Stimulated activated naive CD8-positive, alpha-beta T cell treated with anti-CD3 and anti-CD28 coated beads, Interleukin-15, amount 100 ng/mL, for 72 hours (primary cell): ENCODE measurements at places on chromosomes 1 and 21.

DNA sequence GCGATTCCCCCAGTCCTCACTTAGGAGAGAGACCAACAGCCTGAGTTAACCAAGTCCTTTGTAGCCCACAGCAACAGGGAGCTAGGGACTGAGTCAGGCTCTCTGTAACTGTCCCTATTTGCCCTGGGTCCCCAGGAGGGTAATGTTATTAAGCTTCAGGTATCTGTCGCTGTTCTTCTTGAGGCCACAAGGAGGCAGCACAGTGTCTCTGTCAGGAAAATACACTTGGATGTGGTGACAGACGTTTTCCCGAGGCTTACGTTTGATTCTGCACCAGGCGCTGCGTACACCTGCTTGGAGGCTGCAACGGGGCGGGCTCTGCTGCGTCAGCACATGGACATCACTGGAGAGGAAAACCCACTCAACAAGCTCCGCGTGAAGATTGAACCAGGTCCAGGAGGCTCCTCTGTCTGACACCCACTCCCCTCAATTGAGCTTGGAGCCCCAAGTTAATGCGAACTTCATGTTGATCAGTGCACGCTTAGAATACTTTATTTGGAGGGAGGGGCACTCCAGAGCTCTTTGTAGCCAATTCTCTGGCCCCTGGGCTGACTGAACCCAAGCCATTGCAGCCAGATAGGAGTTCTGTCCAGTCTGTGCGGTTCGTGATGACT is 10.7 kb upstream of the ELF3 start:
- DNase-seq: peak; percentile 15

- no peak for DNase-seq
These were observed 876 bp downstream of the ALDH9A1 start for GRCh38 chr1:165697491-165697880.

GRCh38 chr1:238052496-238053266 is 162.0 kb upstream of the ZP4 start:
- DNase-seq: no peak

GRCh38 chr1:33893147-33893830 is 29.4 kb downstream of the HMGB4 start:
- no peak for DNase-seq

- no peak for DNase-seq
These were observed 49.1 kb upstream of the CSF3R start for GRCh38 chr1:36531833-36532232.

DNA sequence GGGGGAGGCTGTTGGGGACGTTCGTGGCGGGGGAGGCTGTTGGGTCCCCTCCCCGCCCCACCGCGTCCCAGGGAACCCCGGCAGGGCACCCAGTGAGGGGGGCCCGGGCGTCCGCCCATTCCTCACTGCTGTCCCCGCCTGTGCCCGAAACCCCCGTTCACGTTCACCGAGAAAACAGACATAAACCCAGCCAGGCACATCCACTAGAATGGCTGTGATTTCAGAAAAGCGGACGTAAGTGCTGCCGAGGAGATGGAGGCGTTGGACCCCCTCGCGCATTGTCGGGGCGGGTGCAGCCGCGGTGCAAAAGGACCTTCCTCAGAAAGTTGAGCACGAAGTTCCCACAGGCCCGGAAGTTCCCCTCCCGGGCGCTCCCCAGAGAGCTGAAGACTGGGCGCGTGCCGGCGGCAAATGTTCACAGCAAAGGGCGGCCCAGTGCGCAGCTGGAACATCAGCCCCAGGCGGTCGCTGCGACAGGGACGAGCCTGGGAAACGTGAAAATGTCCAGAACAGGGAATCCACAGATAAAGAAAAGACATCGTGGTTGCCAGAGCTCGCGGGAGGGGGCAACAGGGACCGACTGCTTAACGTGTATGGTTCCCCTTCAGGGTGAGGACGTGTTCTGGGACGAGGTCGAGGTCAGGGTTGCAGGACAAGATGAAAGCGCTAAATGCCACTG is 18.5 kb upstream of the SAMD11 start:
- DNase-seq: no peak

DNA sequence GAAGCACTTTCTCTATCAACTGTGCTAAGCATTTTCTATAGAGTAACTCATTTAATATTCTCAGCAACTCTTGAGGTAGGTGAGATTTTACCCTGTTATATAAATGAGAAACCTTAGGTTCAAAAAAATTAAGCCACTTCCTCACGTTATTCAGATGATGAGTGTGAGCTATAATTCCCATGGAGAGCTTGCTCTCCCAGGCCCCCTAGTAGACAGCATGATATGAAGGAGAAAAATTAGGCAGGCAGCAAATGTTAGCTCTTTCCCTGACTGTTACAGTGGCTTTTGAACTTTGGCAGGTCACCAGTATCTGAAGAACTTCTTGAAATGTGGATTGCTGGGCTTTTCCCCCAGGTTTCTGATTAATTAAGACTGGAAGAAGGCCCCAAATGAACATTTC is 753.1 kb downstream of the NCAM2 start:
- DNase-seq: no peak

DNA sequence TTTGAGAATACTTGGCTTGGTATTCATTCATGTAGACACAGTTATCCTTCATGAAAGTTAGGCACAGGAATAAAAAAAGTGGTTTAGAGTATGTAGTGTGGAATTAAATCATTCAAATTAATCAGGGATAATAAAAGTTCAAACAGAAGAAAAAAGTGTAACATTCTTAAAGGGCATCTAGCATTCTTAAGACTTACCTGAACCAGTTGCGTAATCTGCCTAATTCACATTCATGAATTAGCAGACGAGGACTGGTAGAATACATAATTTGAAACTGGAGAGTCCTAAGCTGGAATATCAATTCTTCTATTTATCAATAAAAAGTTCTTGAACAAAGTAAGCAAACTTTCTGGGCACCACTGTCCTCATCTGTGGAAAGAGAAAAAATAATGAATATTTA is 157.0 kb upstream of the DEPDC1 start:
- DNase-seq: no peak

GRCh38 chr1:25664357-25665199 is 48.0 kb downstream of the MAN1C1 start:
- no peak for DNase-seq
